NCI-H460 (cell line): ENCODE measurements at places on chromosomes 6 and 20.

- DNase-seq = no peak
Observed at GRCh38 chr6:41843178-41843577, 52.0 kb downstream of the USP49 start.

- DNase-seq = no peak
Observed at GRCh38 chr20:48760403-48760983, 67.3 kb downstream of the PREX1 start.

- peak; percentile 20 for DNase-seq
Observed at GRCh38 chr6:169654598-169655391, 47.0 kb downstream of the WDR27 start.

DNA sequence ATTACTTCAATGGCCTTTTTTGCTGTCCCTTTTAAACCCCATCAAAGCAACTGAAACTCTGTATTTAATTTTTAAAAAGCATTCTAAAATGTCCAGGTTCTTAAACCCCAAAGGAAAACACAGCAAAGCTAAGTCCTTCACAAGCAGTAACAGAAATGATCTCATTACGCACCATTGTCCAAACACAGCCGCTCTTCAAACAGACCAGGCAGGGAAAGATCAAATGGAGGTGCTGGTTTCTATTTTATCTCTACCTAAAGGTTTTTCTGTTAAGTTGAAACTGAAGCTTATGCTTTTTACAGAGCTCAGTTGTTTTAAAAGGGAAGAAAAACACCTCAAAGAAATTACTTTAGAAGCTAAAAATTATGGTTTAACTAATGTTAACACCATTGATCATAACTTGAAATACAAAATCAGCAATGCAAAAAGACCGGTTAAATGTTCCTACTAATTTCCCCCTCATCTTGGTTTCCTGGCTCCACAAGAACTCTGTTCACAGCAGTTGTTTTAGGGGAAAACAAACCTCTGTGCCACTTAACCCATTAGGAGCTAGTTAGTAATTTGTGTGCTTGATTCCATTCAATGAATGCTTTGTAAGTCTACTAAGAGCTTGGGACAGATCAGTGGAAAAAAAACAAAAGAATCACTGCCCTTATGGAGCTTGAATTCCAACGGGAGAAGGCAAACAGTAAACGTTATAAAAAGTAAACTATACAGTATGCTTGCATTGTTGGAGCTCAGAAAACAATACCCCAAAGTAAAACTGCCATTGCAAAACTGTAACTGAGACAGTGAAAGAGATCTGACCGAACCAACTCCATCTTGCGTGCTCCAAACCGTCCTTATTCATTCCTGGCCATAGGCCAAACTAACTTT lies 87.4 kb downstream of the CD24 start:
- DNase-seq = no peak

- DNase-seq = no peak
Observed at GRCh38 chr20:31677553-31678260, 40.0 kb downstream of the COX4I2 start.

- no peak for DNase-seq
Observed at GRCh38 chr6:5053864-5054244, 31.3 kb upstream of the PPP1R3G start.

DNA sequence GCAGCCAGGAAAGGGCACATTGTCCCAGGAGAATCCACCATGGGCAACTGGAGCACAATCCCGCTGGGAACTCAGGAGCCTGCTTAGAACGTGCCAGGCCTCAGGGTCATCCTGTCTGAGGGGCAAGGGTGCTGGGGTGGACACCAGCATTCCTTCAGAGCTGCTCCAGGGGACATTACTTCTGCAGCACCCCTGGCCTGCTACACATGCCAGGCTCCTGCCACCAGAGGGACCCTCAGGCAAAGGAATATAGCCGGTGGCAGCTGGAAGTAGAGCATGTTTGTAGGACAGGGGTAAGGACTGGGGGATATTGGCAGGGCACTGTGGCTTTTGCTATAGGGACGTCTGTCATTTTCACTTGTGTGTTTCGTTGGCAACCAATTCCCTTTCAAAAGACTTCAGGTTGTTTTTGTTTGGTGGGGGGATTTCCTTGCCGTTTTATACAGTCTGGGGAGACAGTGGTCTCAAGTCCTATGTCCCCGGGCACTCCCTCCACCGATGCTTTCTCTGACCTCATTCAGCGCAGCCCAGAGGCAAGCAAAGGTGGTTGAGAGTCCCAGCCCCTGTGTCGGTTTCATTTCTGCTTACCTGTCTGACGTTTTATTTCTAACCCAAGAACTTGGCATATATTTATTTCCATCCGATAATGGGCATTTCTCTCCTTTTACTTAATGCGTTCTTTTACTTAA lies 130.8 kb downstream of the JPH2 start:
- DNase-seq = peak; percentile 26

- no peak for DNase-seq
Observed at GRCh38 chr6:21022343-21023107, 488.3 kb downstream of the CDKAL1 start.

DNA sequence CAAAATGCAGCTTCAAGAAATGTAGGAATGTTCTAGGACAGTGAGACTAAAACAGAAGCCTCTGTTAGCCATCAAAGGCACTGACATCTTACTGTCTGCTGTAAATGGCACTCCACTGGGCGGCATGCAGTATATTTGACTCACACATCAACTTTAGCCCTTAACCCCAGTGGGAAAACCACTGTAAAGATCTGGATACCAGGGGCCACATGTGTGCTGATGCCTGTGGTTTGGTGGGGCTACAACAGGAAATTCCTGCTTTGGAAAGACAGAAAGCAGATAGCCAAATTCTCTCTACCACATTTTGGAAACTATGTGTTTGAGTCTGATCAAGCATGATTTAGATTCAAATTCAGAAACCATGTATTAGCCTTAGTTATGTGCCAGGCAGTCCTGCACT lies 4.3 kb downstream of the PFDN4 start:
- no peak for DNase-seq

- no peak for DNase-seq
Observed at GRCh38 chr6:85193339-85193738, 256.5 kb upstream of the NT5E start.

DNA sequence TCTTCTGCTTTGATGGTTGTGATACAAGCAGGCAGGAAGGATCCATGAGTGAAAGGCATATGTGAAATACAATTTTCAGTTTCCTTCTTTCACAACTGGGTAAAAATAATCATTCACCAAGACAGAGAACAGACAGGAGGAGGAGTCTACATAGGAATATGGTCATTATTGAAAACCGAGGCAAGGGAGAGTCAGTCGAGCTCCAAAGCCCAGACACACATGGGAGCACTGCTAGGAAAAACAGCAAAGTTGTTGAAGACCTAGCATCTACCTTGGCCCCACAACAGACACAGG lies 260.6 kb downstream of the ERMARD start:
- no peak for DNase-seq

GRCh38 chr6:15906420-15907016 lies 222.4 kb upstream of the MYLIP start:
- DNase-seq = no peak

DNA sequence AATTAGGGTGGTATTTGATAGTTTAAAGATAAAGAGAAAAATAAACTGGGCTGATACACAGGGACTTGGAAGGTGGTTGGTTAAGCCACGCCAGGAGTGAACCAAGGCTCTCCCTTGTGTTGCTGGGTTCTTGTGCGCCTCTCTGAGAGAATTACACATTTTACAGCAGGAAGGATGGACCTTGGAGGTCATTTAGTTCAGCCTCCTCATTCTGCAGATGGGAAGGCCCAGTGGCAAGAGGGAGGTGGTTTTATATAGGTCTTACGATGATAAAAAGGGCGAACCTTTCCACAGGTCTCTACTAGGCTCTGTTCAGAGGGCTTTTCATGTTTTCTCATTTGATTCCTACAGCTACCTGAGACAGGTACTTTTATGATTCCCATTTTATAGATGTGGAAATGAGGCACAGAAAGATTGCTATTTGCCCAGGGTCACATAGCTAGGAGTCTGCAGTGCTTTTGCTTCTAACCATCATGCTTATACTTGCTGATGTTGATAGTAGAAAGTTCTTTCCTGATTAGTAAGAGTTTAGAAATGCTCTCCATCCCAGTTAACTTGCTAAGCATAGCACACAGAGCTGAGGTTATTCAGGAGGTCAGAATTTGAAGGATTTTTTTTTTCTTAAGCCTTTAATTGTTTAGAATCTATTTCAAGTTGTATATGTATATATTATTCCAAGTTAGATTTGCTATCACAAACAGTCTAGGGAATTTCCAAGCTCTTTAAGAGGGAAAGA lies 12.8 kb downstream of the HIVEP1 start:
- DNase-seq = no peak

DNA sequence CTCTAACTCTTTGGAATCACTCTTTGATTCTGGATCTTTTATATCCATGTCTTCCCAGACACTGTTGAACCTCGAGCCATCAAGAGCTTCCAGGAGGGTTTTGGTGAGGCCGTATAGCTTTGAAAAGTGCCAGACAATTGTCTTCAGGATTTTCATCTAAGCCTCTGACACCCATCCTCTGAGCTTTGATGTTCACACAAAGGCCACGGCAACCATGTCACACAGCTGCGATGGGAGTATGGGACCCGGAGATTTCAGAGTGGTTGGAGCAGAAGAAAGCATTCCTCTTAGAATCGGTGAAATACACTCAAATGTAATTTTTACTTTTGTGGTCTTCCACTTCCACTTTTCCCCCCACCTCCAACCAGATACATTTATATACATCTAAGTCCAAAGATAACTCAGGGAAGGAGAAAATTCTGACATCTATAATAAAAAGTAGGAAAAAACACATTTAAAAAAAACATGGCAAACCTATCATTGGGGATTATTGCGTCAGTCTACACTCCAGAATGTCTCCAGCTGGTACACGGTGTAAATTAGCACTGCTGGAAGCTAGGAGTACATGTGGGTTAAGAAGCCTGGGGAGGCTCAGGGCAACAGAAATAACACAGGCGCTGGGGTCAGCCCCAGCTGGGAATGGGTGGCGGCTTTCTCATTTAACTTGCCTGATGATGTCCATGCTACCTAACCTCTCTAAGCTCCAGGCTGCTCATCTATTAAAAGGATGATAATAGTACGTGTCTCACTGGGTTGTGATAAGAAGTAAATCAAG lies 92.7 kb downstream of the LY86 start:
- no peak for DNase-seq

DNA sequence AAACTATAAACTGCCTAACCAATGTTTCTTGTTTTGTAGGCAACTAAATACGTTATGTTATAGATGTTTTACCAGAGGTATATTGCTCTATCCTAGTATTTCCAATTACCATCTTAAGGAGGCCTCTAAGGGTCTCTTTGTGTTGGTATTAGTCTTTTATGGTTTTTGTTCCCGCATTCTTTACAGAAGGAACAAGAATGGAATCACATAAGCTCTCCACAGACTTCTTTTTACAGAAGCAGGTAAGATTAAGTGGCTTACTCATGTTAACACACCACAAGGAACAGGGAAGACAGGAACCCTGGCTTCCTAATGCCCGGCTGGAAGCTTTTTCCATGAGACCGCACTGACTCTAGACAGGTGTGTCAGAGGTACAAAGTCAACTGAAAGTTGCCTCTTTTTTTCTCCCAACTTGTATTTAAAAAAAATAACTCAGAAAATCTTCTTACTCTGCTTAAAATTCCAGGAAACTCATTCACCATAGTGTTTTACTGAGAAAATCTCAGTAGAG lies 55.1 kb downstream of the FKBP5 start:
- DNase-seq = no peak

DNA sequence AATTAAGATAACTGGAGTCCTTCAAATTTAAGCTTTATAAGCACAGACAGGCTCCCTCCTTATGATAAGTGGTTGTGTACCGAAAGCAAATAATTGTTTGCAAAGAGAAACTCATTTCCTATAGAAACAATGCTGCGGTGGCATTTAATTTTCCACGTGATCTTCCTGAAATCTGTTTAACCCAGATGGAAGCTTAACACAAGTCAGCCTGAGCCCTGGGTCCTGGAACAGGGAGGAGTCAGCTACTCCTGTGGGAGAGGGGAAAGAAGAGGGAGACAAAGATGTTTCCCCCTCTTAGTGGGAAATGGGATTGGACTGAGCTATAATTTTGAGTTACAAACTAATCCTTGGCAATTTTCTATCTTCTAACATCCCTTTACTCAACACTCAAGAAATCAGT lies 136.5 kb downstream of the ELOVL4 start:
- no peak for DNase-seq

GRCh38 chr20:50798650-50799049 lies 3.8 kb downstream of the BCAS4 start:
- no peak for DNase-seq

- DNase-seq = no peak
Observed at GRCh38 chr6:118710616-118711015, 59.2 kb upstream of the CEP85L start.

- DNase-seq = no peak
Observed at GRCh38 chr20:23774081-23774480, 23.3 kb upstream of the CST1 start.
